ENCODE measurements at places on chromosomes 11 and 22. TPM values are rescaled to one million over a fixed set of nuclear protein-coding genes. Genes with fewer than 3 reads are reported as not detected.
A peak's percentile ranks its signal among the peaks of the same experiment; 100 is the strongest.

GRCh38 chr11:18974192-18974591 lies 35.0 kb upstream of the MRGPRX1 start:
- H3K4me1 ChIP-seq, result no peaks in the 10 kb centered on the region
- no peaks in the 10 kb centered on the region for H3K36me3 ChIP-seq
- H3K4me3 ChIP-seq, result no peak overlapping the region
- H3K27ac ChIP-seq, result no peak overlapping the region
- no peak for DNase-seq

GRCh38 chr11:42812361-42812760 lies 499.4 kb upstream of the API5 start:
- peak; percentile 14 for DNase-seq
- no peak overlapping the region for H3K4me3 ChIP-seq
- H3K27me3 ChIP-seq, result no peaks in the 10 kb centered on the region

DNA sequence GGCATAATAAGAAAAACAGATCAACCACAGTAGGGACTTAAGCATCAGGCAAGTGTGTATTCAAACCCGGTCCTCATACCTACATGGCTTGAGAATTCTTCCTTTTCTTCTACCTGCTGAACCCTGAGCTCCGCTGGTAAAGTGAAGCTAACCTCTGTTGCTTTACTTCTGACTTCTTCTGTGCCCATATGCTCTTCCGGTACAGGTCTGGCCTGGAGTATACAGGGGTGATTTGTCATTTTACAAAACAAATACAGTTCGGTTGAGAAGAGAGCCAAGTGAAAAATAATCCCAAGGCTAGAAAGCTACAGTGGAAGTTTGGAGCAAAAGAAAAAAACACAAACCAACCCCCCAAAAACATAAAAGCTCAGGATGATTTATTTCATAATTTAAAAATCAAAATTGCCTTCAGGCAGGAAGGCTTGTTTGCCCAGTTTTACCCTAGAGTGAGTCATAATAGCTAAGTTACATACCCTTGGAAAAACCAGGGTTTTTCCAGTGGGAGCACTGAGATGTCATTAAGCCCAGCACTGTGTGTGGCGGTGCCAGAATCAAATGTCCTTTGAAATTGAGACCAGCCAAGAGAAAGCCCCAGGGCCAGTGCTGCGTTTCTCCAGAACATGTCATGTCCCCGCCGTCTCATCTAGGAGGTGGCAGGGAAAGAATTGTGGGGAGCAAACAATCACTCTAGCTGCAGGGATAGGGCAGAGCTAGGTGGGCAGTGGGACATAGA lies 305.5 kb upstream of the ISX start:
- DNase-seq, result peak; percentile 15
- no peak overlapping the region for H3K4me3 ChIP-seq
- no peaks in the 10 kb centered on the region for H3K27me3 ChIP-seq
- H3K4me1 ChIP-seq, result peaks cover 12% of the 10 kb centered on the region
- no peaks in the 10 kb centered on the region for H3K36me3 ChIP-seq
- no peak overlapping the region for H3K27ac ChIP-seq

DBX1 gene
- total RNA-seq, result 1.3 TPM

GRCh38 chr11:102990145-102990544 lies 34.6 kb upstream of the MMP13 start:
- H3K27me3 ChIP-seq, result no peaks in the 10 kb centered on the region
- H3K4me3 ChIP-seq, result no peak overlapping the region
- no peak overlapping the region for H3K27ac ChIP-seq
- H3K36me3 ChIP-seq, result no peaks in the 10 kb centered on the region
